AG08395 (cell line): ENCODE measurements at places on chromosomes 7 and 10.

DNA sequence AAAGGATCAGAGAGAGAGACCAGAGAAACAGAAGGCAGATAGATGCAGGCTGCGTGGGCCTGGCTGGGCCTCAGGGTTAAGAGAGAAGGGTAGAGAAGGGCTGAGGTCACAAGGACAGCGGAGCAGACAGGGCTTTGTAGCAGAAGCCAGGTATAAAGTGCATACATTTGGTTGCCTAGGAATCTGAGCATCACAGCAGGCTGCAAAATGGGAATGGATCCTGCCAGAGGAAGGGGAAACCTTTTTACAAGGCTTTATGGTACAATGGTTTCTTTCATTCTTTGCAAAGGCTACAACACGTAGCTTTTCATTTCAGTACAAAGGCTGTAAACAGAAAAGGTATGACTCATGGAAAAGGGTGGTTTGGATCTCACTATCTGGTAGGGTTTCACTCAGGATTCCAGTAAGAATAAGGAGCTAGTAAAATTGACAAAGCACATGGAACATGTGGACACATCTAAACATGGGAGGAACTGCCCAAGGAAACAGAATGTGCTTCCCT is 275.1 kb downstream of the DOCK4 start:
- DNase-seq = no peak

DNA sequence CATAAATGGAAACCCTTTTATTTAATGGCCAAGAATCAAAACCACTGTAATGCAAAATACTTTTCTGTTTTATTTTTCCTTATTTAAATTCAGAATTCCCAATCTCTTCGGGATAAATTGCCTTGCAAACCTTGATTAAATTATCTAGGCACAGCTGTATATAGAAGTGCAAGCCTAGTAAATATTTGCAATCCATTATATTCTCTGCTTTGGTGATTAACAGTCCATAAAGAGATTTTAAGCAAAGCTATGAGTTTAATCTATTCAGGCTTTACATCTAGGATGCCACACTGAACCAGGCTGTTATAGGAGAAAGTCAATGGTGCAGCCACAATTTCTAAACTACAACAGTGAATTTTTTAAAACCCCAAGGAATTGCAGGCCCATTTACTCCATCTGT is 43.6 kb upstream of the THSD7A start:
- no peak for DNase-seq

- no peak for DNase-seq
These were observed 8.7 kb downstream of the WIPI2 start for GRCh38 chr7:5198741-5199140.

DNA sequence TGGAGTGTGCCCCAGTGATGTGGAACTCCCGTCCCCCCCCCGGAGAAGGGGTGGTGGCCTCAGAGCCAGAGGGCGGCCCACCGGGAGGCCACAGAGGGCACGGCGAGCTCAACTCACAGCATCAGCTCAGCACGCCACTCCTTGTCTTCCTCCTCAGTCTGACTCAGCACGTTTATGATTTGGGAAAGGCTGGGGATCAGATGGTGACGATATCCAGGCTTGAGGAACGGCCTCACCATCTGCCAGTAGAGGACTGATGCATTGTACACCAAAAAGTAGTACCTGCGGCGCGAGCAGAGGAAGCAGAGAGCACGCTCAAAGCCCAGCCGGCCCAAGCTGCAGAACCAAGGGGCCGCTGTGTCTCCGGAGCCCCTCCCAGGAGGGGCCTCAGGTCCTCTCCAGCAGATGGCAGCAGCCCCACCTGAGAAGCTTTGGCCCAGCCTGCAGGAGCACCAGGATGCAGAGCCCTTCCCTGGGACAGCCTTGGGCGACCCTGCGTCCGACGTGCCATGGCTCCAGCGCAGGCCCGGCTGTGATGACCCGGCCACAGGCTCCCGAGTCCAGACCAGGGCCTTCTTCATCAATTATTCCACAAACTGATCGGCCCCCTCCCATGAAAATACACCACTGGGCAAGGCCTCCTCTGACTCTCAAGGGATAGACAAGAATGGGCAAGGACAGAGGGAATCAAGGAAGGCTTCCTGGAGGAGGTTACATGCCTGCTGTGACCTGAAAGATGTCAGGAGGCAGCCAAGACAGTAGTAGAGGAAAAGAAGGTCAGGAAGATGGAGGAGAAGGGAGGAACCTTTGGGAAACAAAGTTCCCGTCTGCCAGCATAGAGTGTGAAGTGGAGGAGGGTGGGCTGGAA is 3.7 kb downstream of the CFAP46 start:
- peak; percentile 15 for DNase-seq

- DNase-seq = no peak
These were observed 29.9 kb upstream of the DLD start for GRCh38 chr7:107860981-107861652.

GRCh38 chr10:23421397-23421796 is 17.5 kb upstream of the OTUD1 start:
- DNase-seq = no peak

GRCh38 chr10:30018496-30018895 is 40.9 kb downstream of the JCAD start:
- no peak for DNase-seq

DNA sequence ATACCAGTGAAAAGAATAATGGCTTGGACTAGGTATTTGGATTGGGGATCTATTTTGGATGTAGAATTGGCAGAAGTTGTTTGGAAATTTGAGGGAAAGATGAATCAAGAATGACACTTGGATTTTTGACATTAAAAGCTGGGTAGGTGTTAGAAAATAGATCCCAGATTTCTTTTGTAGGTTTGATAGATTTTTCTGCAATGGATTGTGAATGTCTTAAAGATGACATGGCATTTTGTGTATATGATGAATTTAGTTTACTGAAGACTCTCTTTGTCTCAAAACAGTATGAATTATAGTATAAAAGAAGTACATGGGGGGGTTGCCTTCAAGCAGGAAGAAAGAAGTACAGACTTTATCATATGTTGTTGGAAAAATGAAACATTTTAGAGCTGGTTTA is 75.8 kb downstream of the MPLKIP start:
- no peak for DNase-seq

DNA sequence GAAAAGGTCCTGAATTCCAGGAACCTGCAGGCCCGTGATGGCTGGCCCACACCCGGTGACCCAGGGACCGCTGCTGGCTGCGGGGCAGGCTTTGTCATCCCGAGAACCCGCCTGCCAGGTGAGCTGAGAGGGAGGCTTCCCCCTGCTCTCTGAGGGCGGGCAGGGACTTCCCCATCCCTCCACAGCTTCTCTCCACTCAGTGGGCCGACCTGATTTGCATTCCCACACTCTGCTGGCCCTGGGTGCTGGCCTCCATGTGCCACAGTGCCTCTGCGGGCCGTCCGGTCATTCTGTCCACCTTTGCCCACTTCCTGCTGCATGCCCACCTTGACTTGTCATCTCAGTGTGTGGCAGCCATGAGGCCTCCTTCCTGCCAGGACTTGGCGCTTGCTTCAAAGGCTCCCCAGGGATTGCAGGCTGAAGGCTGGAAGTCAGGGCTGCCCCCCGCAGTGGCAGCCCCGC is 35.3 kb downstream of the PALD1 start:
- no peak for DNase-seq

DNA sequence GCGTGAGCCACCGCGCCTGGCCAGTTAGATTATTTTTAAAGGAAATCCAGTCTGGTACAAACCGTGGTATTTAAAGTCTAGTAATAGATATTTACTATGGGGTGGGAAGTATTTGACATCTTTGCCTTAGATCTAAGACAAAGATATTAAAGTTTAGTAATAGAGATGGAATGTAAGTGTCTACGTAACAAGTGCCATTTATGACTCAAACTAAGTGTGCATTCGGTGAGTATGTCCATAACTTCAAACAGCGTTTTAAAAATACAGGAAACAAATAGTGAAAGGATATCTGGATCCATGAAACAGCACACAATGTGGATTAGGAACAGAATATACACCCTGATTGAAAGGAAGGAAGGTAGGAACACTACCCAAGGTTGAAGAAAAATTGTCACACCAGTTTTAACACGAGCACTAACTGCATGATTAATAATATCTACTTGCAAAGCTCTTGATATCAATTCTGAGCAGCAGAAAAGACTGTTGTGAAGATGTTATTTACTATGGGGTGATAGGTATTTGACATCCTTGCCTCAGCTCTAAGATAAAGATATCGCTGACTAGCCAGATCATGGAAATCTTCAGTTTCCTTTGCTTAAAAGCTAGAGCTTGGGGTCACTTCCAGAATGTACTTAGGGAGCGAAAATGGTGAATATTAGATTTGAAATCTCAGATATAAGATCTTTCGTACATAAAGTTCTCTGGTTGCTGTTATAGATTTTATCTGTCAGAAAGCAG is 48.7 kb downstream of the EPC1 start:
- DNase-seq = peak; percentile 40

- no peak for DNase-seq
These were observed 10.7 kb upstream of the VIPR2 start for GRCh38 chr7:159155410-159155809.

DNA sequence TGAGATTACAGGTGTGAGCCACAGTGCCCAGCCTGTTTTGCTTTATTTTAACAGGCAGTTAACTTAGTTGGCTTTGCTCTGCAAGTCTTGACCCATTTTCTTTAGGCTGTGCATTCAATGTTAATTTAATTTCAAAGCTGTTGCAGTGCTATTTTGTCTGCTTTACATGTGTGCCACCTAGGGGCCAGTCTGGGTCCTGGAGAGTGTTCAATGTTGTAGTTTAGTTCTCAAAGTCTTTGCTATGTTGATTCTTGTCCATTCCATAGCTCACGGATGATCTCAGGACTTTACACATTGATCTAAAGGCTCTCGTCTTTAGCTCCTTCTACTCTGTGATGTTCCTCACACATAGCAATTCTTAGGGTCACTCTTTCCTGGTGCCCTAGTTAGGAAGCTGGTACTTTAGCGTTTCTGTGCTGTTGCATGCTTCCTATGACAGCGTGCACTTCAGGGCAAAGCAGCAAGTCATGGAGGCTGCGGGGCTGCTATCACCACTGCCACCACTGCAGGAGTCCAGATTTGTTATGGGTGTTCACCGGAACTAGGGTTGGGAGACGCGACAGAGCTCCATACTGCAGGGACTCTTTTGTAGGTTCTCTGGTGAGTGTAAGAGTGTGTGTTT is 16.4 kb upstream of the ABCA13 start:
- DNase-seq = peak; percentile 76

DNA sequence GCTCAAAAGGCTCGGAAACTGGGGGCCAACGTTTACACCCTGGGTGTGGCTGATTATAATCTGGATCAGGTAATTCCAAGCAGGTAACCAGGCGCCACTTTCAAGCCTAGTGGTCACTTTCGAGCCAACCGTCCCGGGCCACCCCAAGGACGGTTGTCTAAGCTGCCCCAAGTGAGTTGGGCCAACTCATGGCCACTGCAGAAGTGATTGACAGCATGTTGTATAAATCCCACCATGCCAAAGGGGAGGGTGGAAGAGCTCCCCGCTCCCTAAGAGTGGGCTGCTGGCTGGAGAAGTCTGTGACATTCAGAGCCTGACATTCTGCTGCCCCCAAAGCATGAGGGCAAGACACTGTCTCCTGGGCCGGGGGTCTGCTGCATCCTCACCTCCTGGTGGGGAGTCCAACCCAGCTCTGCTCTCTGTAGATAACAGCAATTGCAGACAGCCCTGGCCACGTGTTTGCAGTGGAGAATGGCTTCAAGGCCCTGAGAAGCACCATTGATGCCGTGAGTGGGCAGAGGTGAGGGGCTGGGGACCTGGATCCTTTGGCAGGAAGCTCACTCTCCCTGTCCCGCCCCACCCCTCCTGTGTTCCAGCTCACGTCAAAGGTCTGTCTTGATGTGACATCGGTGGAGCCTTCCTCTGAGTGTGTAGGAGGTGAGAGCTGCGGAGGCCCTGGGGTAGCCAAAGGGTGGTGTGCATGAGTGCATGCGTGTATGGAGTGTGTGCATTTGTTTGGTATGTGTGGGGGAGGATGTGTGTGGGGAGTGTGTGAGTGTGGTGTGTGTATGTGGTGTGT is 10.8 kb downstream of the ANTXRL start:
- DNase-seq = no peak

DNA sequence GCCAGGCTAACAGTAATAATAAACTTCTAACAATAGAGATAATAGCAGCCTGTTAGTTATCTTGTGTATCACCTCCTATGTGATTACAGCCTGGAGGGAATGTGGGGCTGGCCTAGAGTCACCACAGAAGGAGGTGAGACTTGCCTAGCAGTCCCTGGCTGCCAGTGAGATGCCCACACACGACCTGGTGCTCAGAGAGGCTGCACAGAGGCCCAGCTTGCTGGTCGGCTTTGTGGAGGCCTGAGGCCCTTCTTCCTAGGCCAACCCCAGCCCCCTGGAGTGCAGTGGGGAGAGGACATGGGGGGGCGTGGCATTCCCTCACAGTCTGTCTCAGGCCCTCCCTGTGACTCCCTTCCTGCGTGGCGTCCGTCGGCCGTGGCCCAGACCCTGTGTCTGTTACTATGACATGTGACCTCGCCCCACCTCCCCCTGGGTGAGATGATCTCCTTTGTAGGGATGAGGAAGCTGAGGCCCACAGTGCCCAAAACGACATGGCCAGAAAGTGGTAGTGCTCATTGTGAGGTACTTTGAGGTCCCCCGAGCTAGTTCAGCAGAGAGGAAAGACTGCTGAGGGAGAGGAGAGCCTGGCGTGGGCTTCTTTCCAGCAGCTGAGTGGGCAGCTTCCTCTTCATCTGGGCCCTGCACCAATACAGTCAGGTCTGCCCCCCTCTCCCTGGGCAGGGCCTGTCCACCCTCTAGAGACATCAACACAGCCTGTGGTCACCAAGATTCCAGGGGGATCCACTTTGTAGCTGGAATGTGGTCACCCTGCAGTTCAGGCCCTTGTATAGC is 29.7 kb downstream of the UNC5B start:
- DNase-seq = peak; percentile 75

DNA sequence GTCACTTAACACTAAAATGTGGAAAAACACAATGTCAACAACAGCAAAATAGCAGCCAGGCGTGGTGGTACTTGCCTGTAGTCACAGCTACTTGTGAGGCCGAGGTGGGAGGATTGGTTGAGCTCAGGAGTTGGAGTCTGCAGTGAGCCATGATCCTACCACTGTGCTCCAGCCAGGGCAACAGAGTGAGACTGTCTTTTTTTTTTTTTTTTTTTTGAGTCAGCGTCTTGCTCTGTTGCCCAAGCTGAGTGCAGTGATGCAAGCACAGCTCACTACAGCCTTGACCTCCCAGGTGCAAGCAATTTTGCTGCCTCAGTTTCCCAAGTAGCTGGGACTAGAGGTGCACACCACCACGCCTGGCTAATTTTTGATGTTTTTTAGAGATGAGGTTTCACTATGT is 6.1 kb downstream of the KCTD7 start:
- DNase-seq = no peak

DNA sequence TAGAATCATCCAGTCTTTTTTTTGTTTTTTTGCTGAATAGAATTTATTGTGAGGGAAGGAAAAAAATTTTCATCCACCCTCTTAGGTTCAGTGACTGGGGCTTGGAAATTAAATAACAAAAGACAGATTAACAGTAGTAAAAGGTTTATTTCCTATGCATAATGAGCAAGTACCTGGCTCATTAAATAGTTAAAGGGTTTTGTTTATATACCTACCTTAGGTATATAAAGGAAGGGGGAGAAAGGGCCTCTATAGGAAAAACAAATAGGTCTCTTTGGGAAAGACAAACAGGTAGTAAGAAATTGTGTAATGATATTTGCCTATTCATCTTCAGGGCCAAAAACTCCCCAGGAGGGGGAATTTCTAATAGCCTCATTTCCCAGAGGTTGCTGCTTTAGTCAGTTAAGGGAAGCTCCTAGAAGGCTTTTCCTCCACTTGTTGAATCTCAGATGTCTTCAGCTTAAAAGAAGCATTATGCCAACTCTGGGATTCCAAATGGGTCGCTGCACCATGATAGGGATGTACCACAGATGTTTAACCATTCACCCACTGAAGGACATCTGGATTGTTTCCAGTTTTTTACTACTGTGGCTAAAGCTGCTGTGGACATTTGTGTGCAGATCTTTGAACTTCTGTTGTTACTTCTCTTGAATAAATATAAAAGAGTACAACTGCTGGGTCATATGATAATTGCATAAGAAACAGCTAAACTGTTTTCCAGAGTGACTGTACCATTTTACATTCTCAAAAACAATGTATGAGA is 11.3 kb downstream of the ACADSB start:
- DNase-seq = no peak
